ENCODE measurements at places on chromosomes 16 and 17.

- no peak for DNase-seq
These were observed 3.6 kb upstream of the POLG2 start for GRCh38 chr17:64500487-64500859.

GRCh38 chr17:82795615-82796014 lies 43.8 kb downstream of the TBCD start:
- DNase-seq = no peak

GRCh38 chr17:45771271-45771959 lies 12.7 kb upstream of the CRHR1 start:
- DNase-seq = no peak

DNA sequence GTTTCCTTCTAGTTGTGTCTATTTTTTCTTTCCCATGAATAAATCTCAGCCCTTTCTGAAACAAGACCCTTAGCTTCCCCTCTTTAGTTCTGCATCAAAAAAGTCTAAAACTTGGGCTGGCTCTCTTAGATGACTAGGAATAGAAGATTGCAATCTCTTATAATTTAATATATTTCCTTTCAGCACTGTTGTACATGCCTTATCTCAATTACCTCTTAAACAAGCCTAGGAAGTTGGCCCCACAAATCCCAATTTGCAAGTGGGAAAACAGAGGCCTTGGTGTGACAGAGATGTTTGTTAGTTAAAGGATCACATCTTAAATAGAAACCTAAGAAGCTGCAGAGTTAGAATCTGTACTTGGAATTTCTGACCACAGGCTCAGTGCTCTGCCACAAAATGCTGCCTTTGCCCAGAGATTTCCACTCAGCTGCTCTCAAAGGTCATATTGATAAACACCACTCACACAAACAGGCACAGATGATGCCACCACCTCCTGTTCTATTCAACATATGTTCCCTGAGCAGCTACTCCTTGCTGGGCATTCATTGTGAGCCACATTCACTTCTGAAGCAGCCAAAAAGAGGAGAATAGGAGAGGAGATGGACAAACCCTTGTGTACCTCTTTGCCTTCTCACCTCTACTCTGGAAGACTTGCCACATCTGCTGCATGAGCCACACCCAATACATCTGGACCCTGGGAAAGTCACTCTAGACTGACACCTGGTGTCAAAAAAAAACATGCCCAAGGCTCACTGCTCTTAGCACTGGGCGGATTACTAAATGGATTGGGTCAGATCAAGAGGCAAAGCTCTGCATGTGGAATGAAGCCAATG lies 5.5 kb downstream of the CCDC182 start:
- DNase-seq = peak; percentile 25

DNA sequence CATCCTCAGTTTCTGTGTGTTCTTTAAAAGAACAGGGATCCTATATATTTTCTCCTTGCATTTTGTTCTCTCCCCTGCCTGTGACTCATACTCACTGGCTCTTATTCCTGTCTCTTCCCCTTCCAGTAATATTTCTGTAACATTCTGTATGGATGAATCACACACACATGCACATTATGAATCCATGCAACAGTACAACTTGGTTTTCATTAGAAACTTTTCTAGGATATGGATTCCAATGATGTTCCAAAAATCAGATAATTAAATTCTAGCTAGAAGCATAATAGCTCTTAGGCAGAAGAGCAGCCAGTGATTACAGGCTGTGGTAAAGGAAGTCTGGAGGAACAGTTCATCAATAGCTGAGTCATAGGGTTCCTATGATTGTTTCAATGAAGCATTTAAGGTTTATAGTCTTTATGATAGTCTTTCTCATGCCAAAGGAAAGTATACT lies 119.6 kb upstream of the PMFBP1 start:
- peak; percentile 96 for DNase-seq

DNA sequence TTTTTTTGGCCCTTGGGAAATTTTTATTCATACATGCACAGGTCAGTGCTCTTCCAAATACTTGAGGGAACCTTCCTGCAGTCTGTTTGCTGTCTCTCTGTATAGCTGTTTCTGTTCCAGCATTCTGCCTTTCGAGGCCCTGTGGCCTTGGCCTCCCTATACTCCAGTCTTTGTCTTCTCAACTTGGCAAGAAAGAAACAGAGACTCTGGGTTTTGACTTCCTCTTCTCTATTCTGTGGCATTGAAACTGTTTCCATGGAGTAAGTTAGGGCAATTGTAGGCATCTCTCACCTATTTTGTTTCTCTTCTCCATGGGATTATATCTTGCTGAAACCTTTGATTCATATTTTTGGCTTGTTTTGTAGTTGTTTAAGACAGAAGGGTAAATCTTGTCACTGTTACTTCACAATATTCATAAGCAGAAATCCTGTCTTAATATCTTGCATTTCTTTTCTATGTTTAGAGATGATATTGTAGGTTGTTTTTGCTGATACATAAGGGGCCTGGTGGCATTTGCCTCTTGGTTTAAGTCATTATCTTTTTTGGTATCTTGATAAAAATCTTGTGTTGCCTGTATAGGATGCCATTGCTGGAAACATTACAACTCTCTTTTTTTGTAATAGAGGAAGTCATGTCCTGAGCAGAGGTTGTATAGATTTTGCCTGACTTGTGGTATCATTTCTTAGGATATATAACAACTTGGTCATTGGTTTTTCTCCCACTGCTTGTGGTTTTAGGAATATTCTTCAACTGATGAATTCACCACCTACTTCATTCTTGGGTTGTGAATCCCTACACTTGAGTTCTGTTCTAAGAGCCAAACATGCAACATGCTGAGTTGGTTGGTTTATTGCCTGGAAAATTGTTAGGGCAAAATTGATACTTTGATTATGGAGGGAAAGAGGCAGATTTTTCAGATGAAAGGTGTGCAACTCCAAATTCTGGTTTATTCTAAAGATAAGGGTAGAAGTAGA lies 168.6 kb downstream of the FTO start:
- peak; percentile 84 for DNase-seq

DNA sequence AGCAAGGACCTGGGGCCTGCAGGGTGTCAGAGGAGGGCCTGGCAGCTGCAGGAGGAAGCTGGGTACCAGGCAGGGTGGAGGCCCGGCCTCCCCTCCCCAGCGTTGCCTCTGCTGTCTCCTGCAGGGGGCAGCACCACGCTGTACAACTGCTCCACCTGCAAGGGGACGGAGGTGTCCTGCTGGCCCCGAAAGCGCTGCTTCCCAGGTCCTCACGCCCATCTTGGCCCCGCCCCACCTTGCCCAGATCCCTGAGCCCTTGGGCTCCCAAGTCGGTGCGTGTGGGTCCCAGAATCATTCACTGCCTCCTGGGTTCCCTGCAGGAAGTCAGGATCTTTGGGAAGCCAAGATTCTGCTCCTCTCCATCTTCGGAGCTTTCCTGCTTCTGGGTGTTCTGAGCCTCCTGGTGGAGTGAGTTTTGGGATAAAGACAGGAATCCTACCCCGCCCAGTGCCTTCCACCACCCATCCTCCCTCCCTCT lies 1.2 kb downstream of the TMEM95 start:
- peak; percentile 41 for DNase-seq

GRCh38 chr16:11126399-11127054 lies 129.5 kb downstream of the SOCS1 start:
- DNase-seq = no peak

- no peak for DNase-seq
These were observed 163.5 kb downstream of the CCT6B start for GRCh38 chr17:34797720-34798119.

DNA sequence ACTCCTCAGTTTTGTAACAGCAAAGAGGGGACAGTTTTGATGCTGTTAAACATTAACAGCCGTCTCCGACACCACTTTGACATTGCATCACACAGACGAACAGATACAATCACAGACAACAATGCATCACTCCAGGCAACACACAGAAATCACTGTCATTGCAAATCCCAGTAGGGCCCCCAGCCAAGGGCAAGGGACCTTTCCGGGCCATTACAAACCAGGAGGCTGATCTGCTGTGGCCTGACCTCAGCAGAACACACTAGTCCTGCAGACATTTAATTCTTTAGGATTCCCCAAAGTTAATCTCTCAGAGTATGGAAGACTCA lies 136.2 kb upstream of the RCVRN start:
- DNase-seq = no peak

- DNase-seq = peak; percentile 8
These were observed 122.4 kb downstream of the USP31 start for GRCh38 chr16:23026784-23027362.

GRCh38 chr17:7114875-7115614 lies 423 bp upstream of the ASGR2 start:
- DNase-seq = no peak

- peak; percentile 53 for DNase-seq
These were observed 219.7 kb downstream of the TMEM114 start for GRCh38 chr16:8370374-8371270.

DNA sequence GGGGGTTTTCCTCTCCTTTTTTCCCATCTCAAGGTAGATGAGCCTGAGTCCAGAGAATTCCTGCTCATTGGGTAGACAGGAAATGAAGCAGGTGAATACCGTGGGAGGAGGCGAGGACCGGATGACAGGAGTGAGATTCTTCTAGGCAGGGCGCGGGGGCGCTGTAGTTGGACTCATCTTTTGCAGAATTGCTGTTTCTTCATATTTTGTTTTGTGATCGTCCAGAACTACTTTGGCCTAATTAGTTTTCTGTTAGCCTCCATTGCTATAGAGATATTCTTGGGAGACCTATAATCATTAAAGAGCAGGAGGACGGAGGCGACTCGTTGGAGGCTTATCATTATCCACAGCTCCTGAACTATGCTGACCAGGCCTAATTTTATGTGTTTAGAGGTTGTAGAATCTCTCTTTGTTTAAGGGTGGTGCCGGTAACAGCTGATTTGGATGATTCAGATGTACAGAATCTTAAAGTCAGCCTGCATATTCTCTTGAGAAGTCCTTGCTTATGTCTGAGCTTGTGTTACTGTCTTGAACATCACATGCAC lies 650 bp downstream of the ATP6V0A1 start:
- DNase-seq = peak; percentile 57

DNA sequence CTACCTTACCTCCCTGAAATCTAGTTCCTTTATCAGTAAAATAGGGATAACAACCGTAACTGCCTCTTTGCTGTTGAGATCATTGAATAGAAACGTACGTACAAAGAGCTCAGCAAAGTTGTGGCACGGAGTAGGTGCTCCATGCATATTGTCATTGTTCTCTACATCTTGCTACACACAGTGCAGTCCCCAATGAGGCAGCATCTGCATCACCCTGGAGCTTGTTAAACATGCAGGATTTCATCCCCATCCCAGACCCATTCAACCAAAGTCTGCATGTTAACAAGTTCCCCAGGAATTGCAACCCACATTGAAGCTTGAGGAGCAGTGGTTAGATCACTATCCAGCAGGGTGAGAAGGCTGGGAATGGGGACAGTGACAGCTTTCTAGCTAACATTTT lies 33.7 kb upstream of the CCL2 start:
- no peak for DNase-seq

GRCh38 chr17:30424471-30424870 lies 45.7 kb downstream of the CPD start:
- no peak for DNase-seq

DNA sequence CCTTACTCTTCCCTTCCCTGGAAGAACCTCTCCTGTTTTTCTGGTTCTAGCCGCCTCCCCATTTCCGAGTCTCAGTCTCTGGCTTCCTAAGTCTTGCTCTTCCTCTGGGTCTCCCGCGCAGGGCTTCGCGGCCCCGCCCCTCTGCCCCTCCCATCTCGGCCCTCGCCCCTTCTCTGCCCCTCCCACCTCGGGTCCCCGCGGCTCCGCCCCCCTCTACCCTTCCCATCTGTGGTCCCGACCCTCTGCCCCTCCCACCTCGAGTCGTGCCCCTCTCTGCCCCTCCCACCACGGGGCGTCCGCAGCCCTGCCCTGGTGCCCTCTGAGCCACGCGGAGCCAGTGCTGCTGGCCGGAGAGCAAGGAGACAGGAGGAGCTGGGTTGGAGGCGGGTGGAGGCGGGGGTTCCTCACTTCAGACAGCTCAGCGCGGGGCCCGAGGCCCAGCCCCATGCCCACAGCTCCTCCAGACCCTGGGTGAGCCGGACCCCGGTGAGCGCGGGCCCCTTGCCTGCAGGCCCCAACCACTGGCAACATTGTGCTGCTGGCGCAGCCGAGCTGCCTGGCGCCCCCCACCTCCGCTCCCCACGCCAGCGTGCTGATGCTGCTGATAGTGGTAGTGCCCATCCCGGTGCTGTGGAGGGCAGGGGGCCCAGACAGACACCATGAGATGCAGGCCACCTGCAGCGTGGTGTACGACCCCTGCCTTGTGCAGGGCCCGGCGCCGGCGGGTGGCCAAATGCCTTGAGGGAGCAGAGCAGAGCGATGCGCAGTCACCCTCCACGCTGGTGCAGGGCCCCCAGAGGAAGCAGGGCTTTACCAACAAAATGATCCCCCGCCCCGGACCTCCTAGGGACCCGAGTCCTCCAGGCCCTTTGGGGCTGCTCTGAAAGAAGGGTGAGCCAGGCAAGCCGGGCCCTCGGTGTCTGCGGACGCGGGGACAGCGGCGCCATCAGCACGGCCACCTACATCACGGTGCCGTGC lies 2115.3 kb downstream of the TP53TG3F start:
- no peak for DNase-seq

- DNase-seq = peak; percentile 24
These were observed 9.3 kb downstream of the JUP start for GRCh38 chr17:41777157-41777573.

GRCh38 chr16:78770353-78771091 lies 671.1 kb downstream of the WWOX start:
- no peak for DNase-seq

DNA sequence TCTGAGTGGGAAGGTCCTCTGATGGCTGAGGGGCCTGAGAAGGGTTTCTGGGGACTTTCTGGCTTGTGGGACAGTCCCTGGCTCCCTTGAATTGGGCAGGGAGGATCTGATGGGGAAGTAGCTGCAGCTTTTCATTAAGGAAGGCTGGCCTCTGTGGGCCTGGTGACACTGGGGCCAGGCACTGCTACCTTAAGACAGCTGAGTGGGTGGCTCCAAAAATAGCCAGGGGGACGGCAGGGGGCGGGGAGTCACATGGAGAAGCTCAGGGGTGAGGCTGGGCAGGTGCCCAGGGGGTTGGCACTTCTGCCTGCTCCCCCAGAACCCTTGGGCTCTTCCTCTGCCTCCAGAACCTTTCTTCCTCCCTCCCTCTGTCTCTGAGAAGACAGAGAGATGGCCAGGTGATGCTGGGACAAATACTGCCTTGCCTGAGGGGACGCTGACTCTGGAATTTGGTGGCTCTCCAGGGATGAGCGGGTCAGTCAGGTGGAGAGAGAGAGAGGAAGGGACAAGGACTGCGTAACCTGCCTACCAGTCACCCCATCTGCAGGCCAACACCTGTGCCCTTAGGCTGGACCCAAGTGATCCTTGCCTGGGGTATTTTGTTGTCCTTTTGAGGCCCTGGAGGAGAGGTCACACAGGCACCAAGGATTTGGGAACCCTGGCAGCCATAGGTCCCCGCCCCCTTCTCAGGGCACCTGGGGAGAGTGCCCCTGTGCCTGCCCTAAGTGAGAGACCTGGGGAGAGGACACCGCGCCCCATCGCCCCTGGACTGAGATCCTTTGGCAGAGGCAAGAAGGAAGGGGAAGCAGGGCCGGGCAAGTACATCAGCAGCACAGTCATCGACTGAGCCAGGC lies 1.7 kb upstream of the SGCA start:
- no peak for DNase-seq
